Mesenteric fat pad (tissue), 1 donor: ENCODE measurements at places on chromosomes 5 and 9. TPM values are rescaled to one million over a fixed set of nuclear protein-coding genes. Genes with fewer than 3 reads are reported as not detected.

GRCh38 chr9:136804509-136805206, 3.1 kb upstream of the RABL6 start:
- no peak for DNase-seq

GRCh38 chr9:36603006-36603405, 30.3 kb downstream of the MELK start:
- DNase-seq: no peak

GRCh38 chr9:103261951-103262350, 266.8 kb downstream of the CYLC2 start:
- DNase-seq: no peak

DNA sequence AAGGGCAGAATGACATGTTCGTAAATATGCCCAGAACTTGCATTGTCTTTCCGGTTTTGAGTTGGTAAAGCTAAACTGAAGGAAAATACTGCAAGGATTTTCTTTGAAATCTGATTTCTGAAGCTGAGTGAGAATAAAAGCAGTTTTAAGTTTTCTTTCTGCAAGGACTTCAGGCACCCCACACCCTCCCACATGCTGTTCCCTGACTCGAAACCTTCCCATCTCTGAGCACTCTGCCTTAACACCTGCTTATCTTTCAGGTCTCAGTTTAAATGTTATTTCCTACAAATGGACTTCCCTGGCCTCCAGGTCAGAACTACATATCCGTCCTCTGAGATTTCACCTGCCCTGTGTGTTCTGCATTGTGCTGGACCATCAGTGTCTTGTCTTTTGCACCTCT, 93.8 kb downstream of the KLHL3 start:
- DNase-seq: no peak

- no peak for DNase-seq
Measured at GRCh38 chr5:167530548-167530947, 760.9 kb upstream of the WWC1 start.

- DNase-seq: no peak
Measured at GRCh38 chr9:101711330-101711941, 27.0 kb downstream of the GRIN3A start.

Gene SLC25A51
- total RNA-seq: 59.2 TPM

Gene PCDHAC1
- 0.61 TPM for total RNA-seq

Gene SVEP1
- total RNA-seq: 359 TPM

Gene ARHGEF39
- total RNA-seq: 0.58 TPM
